ENCODE measurements at places on chromosomes 1 and 21.

GRCh38 chr1:176837708-176838107 lies 326.8 kb downstream of the ASTN1 start:
- no peak for DNase-seq

DNA sequence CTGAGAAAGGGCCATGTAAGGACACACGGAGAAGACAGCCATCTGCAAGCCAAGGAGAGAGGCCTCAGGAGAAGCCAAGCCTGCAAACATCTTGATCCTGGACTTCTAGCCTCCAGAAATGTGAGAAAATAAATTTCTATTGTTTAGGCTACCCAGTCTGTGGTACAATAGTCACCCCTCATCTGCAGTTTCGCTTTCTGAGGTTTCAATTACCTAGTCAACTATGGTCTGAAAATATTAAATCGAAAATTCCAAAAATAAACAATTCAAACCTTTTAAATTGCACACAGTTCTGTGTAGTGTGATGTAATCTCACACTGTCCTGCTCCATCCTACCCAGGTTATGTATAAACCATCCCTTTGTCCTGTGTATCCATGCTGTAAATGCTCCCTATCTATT lies 52.6 kb downstream of the ZNF644 start:
- DNase-seq = no peak

DNA sequence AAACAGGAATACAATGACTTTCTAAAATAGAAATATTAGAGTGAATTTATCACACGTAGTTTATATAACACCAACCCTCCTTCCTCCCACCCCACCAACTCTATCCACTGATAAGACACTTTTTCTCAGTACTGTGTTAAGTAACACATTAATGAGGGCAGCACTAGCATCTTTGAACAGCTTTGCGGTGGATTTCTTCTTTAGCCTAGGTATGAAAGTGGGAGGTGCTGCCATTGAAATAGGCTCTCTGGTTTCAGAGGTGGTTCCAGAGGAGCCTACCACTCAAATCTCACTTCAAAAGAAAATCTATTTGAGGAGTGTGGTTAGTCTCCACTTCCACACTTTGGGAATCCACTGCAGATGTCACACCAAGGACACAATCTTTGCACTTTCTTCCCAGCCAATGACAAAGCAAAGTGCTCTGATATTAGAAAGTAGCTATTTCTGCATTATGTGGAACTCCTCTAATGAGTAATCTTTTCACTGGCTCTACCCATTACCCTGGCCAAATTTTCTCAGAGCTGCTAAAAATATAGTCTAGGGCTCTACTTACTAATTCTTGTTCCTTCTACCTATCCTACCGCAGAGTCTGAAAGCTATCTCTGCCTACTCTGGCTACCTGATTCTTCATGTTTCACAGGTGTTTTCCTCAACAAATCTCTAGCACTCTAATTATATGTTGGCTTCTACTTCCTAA lies 1667.8 kb downstream of the MRPL39 start:
- no peak for DNase-seq

GRCh38 chr1:85846706-85847105 lies 138.5 kb upstream of the ZNHIT6 start:
- no peak for DNase-seq

DNA sequence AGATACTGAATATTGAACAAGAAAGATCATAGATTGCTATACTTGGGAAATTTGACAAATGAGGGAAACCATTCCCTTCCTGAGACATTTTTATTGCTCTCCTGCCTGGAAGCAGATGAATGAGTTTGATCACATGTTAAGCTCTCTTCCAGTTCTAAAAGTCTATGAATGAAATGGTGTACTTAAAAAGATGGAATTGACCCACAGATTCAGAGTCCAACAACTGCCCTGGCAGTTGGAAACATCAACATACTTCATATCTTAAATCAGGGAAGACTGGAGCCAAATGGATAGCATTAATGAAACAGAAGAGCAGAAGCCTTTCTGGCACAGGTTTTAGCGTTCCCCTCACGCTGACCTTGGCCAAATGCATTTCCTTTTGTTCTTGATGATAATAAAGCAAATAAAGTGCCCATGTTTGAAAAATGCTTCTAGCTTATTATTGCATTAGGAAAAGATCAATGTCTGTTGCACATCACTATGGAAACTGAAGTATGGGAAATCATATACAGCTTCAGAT lies 142.6 kb downstream of the ESRRG start:
- DNase-seq = no peak

DNA sequence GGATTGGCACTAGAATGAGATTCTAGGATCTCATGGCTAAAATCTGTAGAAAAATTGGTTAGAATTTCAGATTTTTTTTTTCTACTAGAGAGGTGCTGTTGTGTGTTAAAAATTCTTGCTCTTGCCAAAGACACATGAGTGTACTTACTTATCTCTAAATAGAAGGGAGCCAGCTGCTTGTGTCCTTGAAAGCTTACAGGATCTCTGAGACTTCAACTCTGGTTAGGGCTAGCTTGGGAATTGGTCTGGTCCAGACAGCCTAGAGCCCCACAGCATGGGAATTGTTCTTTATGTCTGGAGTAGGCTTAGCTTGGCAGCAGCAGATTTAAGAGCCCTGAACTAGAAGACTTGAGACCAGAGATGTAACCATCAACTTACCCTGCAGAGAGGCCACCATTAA lies 37.3 kb downstream of the MACO1 start:
- DNase-seq = no peak

GRCh38 chr1:209850342-209850979 lies 22.7 kb downstream of the UTP25 start:
- no peak for DNase-seq

DNA sequence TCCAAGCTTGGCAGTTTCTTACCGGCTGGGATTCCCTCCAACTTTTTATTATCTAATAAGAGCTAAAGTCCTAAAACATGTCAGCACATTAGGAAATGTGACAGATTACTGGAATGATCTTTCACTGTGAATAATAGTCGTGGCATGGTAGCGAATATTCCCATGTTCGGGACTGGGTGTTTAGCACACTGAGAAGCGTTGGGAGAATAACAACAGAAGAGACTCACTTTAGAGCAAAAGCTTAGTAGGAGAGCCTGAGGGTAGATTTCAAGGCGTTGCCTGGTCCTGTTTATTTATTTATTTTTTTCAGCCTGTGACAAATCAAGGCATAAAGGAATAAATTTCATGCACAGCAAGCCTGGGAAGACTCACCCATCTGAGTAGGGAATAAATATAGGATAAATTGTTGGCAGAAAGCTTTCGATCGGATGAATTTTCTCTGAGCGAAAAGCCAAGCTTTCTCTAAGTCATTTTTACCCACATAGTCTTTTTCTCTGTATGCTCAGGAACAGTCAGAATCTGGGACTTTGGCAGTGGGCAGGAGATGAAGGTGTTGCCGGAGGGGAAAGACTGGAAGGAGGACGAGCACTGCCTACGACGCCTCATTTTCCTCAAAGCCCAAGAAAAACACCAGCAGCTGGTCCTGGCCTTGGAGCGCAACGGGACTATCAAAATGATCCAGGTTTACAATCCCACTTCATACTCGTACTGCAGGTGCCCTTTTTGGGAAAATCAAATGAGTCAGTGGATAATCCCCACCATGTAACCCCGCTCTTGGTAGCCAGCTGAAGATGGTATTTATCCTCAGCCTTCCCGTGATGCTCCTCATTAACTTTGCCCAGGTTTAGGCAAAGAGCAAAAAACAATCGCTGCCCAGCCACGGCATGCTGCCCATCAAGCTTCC lies 97.2 kb downstream of the WDR64 start:
- DNase-seq = no peak

DNA sequence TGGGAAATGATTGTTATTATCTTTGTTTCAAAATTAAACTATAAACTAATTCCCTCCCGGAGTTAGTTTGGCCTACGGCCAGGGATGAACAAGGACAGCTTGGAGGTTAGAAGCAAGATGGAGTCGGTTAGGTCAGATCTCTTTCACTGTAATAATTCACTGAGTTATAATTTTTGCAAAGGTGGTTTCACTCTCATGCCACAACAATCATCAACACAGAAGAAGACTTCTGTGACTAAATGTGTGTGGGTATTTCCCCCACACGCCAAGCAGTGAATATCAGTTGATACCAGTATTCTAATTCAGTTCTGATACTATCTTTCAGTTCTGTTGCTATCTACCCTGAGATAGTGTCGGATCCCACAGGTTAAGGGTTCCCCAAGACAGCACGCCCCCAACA lies 215.1 kb downstream of the S1PR1 start:
- no peak for DNase-seq

DNA sequence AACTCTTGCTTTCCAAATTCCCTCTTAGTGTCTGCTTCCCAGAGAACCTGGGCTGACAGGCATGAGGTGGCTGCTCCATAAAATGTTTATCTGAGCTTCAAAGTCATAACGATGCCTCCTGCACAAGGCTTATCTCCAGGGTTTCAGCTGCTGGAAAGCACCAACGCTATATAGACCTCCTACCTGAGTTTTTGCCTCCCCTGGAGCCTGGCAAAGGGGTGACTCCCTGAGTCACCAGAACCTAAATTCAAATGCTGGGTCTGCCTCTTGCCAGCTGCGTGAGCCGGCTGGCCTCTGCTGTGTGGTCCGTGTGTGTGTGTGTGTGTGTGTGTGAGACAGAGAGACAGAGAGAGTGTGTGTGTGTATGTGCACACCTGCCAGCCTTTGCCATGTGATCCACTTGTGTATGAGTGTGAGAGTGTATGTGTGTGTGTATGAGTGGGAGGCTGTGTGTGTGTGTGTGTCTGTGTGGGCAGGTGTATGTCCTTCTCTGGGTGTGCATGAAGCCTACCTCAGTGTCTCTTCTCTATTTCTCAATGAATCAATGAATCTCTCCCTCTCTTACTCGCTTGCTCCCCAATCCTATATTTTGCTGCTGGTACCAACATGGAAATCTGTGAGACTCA lies 714.9 kb downstream of the MATN1 start:
- no peak for DNase-seq

- no peak for DNase-seq
These were observed 131.5 kb downstream of the PLPP3 start for GRCh38 chr1:56447823-56448222.

GRCh38 chr1:6497215-6497866 lies 5.9 kb upstream of the PLEKHG5 start:
- peak; percentile 84 for DNase-seq

DNA sequence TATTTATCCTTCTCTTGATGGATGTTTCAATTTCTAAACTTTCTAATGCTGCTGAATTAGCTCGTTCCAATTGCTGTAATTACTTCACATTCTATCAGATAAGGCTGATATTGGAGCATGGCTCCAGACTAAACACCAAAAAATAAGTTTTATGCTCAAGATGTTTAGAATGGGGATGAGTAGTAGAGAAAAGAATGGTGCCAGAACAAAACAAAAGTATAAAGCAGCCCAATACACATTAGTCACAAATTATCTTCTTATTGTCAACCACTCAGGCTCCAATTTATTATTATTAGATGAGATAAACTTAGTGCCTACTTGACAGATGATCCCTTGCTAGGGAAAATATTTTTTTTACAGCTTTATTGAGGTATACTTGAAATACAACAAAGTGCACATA lies 21.8 kb downstream of the ATPAF1 start:
- DNase-seq = no peak

DNA sequence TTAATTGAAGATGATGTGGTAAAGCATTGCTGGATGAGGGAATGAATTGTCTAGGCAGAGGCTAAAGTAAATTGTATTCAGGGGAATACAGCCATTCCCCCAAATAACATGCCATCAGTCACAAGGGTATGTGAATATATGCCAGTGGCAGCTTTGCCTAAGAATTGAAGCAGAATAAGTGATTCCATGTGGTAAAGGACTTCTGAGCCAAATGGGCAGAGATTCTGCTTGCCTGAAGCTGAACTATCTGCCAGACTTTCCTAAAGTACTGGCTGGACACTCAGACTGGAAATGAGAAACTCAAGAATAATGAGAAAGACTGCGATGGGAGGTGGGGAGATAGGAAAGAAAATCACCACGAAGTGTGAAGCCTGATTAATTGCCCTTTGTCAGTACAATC lies 2.4 kb downstream of the LIX1L start:
- no peak for DNase-seq

GRCh38 chr1:86450847-86451246 lies 17.9 kb upstream of the CLCA1 start:
- no peak for DNase-seq

DNA sequence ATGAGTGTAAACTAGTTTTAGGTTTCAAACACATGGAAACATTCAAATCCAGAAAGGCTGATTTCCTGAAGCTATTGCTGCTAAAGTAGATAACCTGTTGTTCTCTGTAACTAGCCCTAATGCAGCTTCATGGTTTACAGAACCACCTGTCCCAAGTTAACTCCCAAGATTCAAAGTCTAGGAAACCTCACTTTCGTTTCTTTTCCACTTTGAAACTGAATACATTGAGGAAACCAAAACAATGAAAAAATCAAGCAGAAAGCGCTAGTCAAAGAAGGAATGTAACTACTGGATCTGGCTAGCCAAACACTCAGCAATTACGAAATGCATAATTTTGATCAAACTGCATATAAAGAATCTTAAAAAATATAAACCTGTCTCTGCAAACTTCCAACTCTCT lies 17.8 kb downstream of the SLC16A1 start:
- no peak for DNase-seq

GRCh38 chr1:63000508-63000907 lies 216.6 kb downstream of the ATG4C start:
- DNase-seq = no peak

GRCh38 chr1:3501856-3502640 lies 47.6 kb downstream of the ARHGEF16 start:
- peak; percentile 88 for DNase-seq

DNA sequence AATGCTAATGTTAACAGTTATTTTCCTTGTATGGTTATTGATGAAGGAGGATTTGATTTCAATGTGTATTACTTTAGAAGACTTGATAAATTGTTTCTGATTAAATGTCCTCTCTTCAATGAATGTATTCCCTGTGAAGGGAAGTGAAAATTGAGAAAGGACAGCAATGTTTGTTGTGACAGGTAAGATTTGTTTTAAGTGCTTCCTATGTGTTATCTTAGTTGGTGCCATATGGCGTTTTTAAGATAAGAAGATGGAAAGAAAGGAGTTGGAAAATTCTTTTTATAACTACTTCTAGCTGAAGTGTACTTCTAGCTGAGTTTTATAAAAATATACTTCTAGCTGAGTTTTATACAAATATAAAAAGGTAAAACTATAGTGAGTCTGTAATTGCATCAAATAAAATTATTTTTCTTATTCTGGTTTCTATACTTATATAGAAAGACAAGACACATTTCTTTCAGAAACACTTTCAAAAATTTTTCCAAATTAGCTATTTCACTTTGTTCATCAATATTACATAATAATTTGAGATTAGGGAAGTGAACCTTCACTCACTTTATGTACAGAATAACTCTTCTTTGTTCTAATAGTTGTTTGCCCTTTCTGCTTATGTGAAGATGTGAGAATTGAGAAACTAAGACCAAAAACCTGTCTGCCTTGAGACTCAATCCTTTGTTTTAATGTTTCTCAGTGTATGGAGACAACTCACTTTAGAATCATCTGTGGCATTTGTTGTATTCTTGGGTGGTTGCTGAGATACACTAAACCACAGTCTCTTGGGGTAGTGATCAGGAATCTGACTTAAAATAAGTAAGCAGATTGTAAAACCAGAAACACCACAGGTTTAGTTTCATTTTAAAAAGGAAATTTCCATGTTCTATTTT lies 382.9 kb upstream of the B3GALT2 start:
- DNase-seq = no peak

Measured in spleen (tissue), 13 donors.